Sigmoid colon (tissue), 7 donors: ENCODE measurements at places on chromosomes 2 and 18. TPM values are rescaled to one million over a fixed set of nuclear protein-coding genes. Genes with fewer than 3 reads are reported as not detected.

AGBL5 gene
- total RNA-seq, result 16.8 TPM

TCF23 gene
- total RNA-seq, result not detected

FIGN gene
- 4.6 TPM for total RNA-seq

DQX1 gene
- not detected for total RNA-seq

ERFE gene
- total RNA-seq, result 0.71 TPM

BMP10 gene
- not detected for total RNA-seq

KIF1A gene
- total RNA-seq, result 9.7 TPM

SLC35G4 gene
- total RNA-seq, result not detected

SH3BP4 gene
- 11.4 TPM for total RNA-seq

SOX11 gene
- total RNA-seq, result 2.6 TPM

ZNF512 gene
- 43.5 TPM for total RNA-seq

LCT gene
- not detected for total RNA-seq

POTEE gene
- not detected for total RNA-seq

CACNB4 gene
- 2.1 TPM for total RNA-seq

IMPACT gene
- 24.6 TPM for total RNA-seq

PLCL1 gene
- 16.8 TPM for total RNA-seq

PLGLB2 gene
- 1.4 TPM for total RNA-seq

MRPL44 gene
- total RNA-seq, result 21.9 TPM

CERKL gene
- not detected for total RNA-seq

ABCB11 gene
- under 0.01 TPM for total RNA-seq

REG1B gene
- total RNA-seq, result not detected

CHRNG gene
- total RNA-seq, result not detected

OSGEPL1 gene
- total RNA-seq, result 5.2 TPM

GPR75 gene
- total RNA-seq, result 6.4 TPM

PAX8 gene
- not detected for total RNA-seq

EGR4 gene
- not detected for total RNA-seq

EFR3B gene
- 0.49 TPM for total RNA-seq

DPYSL5 gene
- 1.9 TPM for total RNA-seq

EML6 gene
- total RNA-seq, result 1.4 TPM

NT5C1B gene
- total RNA-seq, result not detected

FAM161A gene
- total RNA-seq, result 4.1 TPM

CASP8 gene
- total RNA-seq, result 13.0 TPM

ADAM17 gene
- total RNA-seq, result 17.6 TPM

FN1 gene
- 3,059 TPM for total RNA-seq

IL1RL1 gene
- total RNA-seq, result 10.7 TPM

FNDC4 gene
- total RNA-seq, result 6.6 TPM
